CD4-positive, CD25-positive, alpha-beta regulatory T cell (primary cell): ENCODE measurements at places on chromosomes 7 and 10. TPM values are rescaled to one million over a fixed set of nuclear protein-coding genes. Genes with fewer than 3 reads are reported as not detected.

The ACTL6B gene
- not detected for polyA plus RNA-seq

The PHF14 gene
- polyA plus RNA-seq, result 14.9 TPM

The ZNF783 gene
- polyA plus RNA-seq, result 2.7 TPM

The TMEM213 gene
- not detected for polyA plus RNA-seq

The SPDYE1 gene
- 0.17 TPM for polyA plus RNA-seq

The TMEM229A gene
- not detected for polyA plus RNA-seq

The NPFFR1 gene
- not detected for polyA plus RNA-seq

The CPVL gene
- 0.15 TPM for polyA plus RNA-seq

- DNase-seq, result no peak
Measured at GRCh38 chr7:123681561-123681960, 25.9 kb downstream of the LMOD2 start.

GRCh38 chr10:109027534-109028185 is 895.7 kb downstream of the XPNPEP1 start:
- DNase-seq, result no peak

DNA sequence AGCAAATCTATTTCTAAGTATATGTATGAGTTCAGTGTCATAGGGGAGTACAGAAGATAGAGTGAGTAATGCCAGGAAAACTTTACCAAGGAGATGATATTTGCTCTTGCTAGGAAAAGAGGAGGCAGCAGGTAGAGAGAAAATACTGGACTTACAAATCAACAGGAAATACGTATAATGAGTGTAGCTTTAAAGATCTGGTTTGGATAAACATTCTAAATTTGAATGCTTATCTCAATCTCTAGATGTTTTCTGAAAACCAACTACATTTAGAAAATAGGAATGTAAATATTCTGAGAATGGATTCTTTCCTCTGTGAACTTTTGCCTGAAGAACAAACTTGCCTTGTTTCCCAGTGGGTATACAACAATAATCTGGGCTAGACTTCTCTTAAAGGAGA is 46.9 kb upstream of the GNAI1 start:
- DNase-seq, result no peak

GRCh38 chr7:22301790-22302189 is 55.2 kb downstream of the RAPGEF5 start:
- DNase-seq, result no peak

DNA sequence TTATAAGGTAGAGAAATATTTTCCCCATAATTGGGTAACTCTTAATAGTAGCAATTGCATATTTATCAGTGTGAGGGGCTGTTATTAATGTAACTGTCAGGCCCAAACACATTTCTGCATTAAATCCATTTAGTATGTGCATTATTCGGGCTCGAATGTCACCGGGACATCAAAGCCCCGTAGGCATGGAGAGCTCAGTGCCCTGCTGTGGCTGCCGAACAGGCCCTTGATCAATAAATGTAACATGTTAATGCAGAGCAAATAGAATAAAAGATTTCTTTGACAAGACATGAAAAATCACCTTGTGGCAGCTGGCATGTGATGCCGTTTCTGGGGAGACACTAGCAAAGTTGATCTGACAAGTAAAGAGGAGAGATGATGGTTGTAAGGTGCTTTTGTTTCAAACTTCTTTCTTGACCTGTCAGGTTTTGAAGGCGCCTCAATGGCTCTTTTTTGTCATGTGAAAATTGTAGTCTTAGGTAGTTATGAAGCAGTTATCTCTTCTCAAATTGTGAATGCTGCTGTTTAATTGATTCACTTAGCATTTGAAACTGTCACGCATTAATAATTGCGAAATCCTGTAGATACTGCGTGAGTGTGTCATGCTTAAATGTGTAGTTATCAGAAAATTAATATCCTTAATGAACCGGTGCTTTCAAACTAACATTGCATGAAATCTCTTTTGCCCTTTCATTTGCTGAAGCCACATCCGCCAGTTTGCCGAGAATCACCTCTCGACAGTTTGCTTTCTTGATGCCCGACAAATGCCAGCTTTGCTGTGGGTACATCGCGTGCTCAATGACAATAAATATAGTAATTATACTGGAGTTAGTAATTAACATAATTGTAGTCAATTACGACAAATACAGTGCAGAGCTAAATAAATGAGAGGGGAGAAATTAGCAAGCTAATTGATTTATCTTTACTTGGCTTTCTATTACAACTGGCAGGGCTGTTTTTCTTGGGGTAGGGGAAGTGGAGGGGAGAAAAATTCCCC is 19.5 kb downstream of the LRMDA start:
- no peak for DNase-seq

DNA sequence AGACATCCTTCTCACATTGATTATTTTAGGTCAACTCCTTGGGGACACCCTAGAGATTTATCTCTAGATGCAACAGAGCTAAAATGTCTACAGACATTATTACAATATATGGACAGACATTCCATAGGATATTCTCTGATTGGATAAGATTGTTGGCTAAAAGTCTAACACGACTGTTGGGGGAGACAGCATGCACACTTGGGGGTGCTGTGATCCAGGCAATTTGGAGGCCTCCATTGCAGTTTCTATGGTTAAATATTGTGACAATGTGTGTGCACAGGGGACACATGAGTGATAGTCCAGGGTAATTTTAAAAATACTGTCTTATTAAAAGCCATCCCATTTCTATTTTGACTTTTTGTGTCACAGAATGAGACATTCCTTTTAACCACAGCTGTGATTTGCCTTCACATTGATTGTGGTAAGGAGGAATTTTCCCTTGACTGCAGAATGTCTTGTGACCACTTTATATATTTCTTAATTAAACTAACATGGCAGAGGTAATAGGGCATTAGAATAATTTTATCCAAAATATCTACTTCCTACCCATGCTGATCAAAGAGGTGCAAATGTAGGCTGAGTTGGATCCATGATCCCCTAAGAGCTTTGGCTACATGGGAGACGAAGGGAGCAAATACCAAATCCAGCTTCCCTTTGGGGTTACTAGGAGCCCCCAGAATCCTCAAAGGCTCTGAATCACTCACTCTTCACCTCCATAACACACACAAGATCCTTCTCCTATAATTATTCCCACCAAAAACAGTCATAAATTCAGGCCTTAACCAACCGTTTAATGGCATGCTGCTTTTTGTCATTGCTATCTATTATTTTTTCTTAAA is 7.3 kb downstream of the TFPI2 start:
- no peak for DNase-seq

DNA sequence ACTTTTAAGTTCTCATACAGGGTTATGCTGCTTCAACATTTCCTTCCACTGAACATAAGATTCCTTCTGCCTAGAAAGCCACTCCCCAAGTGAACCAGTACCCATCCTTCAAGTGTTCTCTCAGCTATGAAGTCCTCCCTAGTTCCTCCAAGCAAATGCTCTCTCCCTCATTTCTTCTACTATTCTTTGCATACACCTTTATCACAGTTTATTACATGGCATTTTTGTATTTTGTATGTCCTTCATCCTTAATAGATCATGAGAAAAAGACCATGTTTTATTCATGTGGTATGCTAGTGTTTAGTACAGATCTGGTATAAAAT is 1.9 kb downstream of the SYPL1 start:
- no peak for DNase-seq

DNA sequence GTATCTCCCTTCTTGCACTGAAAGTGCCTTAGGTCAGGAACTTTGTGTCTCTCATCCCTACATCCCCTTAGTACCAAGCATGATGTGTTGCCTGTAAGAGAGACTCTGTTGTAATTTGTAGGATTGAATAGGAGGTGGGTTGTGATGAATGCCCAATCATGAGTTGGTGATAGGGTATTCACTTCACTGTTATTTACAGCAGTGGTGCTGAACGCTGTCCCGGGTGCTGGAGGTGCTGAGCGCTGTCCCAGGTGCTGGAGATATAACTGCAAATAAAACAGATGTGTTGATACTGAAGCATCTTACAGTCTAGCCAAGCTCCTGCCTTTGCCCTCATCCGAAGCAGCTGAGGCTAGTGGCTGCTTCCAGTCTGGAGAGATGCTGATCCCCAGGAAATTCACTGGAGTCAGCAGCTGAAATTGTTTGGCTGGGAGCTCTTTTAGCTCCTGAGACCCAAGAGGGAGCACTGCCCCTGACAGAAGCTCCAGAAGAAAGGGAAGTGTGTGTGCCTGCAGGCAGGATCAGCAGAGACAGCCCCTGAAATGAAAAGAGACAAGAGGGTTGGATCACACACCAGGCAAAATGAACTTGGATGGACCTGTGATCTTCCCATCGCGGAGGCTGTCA is 183.4 kb downstream of the SORCS3 start:
- DNase-seq, result no peak

GRCh38 chr10:68067029-68067428 is 8.1 kb downstream of the HERC4 start:
- no peak for DNase-seq

DNA sequence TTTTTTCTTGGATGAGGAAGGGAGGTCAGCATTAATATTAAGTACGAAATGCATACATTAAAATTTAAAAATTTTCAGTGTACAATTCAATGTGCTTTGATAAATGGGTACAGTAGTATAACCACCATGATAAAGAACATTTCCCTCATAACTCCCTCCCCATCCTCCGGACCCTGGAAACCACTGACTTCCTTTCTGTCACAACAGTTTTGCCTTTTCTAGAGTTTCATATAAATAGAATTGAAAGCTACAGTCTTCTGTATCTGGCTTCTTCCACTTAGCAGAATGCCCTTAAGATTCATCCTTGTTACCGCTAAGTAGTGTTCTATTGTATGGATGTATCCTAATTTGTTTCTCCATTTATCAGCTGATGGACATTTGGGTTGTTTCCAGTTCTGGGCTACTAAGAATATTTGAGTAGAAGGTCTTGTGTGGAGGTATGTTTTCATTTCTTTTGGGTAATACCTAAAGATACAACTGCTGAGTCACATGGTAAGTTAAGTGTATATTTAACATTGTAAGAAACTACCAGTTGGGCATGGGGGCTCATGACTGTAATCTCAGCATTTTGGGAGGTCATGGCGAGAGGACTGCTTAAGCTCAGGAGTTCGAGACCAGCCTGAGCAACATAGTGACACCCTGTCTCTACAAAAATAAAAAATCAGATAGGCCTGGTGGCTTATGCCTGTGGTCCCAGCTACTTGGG is 30.8 kb downstream of the ABI1 start:
- DNase-seq, result no peak

GRCh38 chr7:95772771-95773581 is 622 bp downstream of the DYNC1I1 start:
- no peak for DNase-seq

- no peak for DNase-seq
Measured at GRCh38 chr7:130070861-130071622, 708 bp downstream of the KLHDC10 start.
